Activated CD8-positive, alpha-beta memory T cell treated with anti-CD3 and anti-CD28 coated beads for 1 hour (primary cell): ENCODE measurements at places on chromosomes 2 and 18.

DNA sequence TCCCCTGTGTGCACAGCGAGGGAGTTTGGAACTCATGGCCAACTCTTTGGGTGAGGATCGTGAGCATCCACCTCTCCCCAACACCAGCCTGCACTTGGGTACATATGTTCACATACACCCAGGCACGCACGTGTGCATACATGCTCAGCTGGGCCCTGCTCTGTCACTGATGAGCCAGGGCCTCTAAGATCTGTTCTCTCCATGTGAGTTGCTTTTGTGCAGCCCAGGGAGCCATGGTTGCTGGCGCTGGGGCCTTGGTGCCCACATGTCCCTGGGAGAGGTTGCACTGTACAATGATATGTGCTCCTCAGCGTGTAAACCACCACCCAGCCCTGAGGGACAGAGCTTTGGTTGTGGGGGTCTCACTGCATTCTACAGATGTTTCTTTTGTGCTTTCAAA lies 44.1 kb downstream of the KLHL29 start:
- DNase-seq = no peak

DNA sequence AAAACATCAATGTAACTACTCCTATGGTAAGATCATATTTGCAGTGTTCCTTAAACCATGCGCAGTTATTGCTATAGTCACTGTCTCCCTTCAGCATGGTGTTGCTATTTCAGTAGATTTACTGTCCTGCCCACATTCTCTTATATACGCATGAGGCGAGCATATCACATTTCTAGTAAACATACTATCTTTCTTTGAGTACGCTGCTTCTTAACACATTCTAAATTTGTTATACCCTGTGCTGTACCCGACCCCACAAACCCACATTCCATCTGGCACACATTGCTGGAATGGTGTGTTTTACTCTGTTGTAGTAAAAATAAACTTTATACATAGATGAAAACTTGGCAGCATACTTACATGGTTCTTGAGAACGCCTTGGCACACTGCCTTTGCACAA lies 163.3 kb downstream of the QPCT start:
- no peak for DNase-seq

- DNase-seq = no peak
Observed at GRCh38 chr18:63105636-63106316, 213.8 kb downstream of the BCL2 start.

DNA sequence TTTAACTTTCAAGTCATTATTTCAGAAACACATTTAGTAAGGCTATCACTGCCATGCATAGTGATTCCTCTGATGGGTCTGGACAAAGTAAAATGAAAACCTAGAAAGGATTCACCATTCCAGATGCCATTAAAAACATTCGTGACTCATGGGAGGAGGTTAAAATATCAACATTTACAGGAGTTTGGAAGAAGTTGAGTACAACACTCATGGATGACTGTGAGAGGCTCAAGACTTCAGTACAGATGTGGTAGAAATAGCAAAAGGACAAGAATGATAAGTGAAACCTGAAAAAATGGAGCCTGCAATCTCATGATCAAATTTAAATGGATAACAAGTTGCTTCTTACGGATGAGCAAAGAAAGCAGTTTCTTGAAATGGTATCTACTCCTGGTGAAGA lies 5.8 kb upstream of the TWSG1 start:
- no peak for DNase-seq

- DNase-seq = no peak
Observed at GRCh38 chr2:239313776-239314175, 87.0 kb downstream of the HDAC4 start.

DNA sequence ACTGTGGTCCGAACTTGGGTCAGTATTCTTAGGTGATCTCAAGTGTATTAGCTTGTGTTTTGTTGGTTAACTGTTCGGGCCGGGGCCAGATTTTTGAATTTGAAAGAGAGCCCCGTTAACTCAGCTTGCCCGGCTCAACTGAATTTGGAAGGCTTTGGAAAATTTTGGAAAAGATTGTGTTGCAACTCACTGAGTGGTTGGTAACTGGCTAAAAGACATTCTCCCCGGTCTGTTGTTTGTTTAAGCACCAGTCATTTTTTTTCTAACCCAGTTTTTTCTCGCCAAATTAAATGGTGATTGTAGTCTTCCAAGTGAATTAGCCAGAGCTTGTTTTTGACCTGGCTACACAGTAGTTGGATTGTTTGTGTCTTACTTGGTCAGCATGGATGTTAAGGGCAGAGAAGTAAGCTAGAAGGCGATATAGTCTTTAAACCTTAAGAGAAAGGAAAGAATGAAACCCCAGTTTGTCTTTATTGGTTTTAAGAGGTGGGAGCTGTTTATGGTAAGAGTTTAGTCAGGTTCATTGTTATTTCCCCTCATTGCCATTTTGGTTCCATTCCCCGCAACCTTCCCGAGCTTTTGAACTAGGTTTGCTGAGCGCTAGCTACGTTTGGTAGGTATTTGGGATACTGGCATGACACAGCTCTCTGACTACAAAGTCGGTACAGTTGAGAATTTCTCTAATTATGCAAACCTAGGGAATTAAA lies 2.4 kb downstream of the MAP4K4 start:
- no peak for DNase-seq

- DNase-seq = no peak
Observed at GRCh38 chr2:217407362-217407761, 547.5 kb upstream of the TNP1 start.

DNA sequence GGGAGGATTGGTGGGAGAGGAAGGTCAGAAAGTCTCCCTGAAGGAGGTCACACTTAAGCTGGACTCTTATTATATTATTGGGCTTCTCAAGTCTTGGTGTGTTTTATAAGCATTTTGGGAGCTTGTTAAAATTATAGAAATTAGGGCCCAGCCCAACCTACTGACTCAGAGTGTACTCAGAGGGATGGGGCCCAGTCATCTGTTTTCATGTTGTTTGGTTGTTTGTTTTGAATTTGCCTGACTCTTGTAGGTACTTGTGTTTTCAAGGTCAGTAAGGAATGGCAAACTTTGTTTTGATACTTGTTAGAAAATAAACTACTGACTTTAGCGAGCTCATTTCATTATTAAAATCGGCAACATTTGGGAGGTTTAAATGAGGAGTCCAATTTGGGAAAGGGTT lies 152.0 kb downstream of the INSIG2 start:
- no peak for DNase-seq

- no peak for DNase-seq
Observed at GRCh38 chr2:18408638-18409037, 151.8 kb downstream of the RDH14 start.

DNA sequence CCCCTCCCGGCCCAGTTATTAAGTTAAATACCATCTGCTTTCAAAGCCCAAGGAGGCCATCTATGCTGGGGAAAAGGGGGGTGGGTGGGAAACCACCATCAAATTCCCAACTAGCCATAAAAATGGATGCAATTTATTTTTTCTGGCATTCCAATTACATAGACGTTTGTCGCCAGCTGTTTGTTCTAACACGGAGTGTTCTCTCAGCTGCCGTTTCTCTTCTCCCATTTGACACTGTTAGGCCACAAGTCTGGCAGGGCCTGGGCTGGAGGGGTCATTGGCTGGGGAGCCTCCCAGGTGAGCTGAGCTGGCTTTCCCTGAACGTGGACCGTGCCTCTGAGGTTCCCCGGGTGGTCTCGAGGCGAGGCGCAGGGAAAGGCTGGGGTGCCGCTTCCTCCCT lies 16.6 kb downstream of the ATOH8 start:
- no peak for DNase-seq

DNA sequence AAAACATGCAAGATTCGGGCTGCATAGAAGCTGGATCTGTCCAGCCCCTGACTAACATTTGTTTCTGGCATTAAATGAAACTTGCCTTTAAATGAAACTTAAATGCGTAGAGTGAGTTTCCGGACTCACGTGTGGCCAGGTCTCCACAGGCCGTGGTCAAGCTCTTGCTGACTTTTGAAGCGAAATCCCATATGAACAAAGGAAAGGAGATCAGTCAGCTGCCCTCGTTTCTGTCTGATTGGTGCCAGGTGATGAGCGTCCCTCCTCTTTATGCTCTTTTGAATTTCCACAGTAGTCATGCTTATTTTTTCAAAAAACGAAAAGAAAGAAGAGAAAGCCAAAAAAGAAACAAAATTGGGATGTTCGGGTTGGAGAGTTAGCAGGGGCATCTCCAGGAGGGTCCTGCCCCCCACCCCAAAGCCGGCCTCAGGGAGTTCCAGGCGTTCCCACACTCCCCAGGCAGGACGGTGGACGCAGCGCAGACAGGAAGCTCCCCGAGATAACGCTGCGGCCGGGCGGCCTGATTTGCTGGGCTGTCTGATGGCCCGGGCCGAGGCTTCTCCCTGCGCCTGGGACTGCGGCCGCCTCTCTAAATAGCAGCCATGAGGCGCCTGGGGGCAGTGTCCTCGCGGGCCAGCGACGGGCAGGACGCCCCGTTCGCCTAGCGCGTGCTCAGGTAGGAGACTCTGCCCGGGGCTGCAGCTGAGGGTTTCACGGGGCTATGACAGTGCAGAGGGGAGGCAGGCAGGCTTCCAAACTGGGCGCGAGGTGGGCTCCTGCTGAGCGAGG lies at the start of gene COLEC11:
Gene COLEC11, plus strand, starts transcription at position 620 of the 789 bp plus-strand sequence. CDS start 9,229 bp downstream, outside the sequence.
- DNase-seq = no peak

- no peak for DNase-seq
Observed at GRCh38 chr2:160062292-160063005, at the start of gene PLA2R1. TSS of gene PLA2R1 (minus strand) at chr2:160062615. CDS start at chr2:160062403, 212 bp downstream.

DNA sequence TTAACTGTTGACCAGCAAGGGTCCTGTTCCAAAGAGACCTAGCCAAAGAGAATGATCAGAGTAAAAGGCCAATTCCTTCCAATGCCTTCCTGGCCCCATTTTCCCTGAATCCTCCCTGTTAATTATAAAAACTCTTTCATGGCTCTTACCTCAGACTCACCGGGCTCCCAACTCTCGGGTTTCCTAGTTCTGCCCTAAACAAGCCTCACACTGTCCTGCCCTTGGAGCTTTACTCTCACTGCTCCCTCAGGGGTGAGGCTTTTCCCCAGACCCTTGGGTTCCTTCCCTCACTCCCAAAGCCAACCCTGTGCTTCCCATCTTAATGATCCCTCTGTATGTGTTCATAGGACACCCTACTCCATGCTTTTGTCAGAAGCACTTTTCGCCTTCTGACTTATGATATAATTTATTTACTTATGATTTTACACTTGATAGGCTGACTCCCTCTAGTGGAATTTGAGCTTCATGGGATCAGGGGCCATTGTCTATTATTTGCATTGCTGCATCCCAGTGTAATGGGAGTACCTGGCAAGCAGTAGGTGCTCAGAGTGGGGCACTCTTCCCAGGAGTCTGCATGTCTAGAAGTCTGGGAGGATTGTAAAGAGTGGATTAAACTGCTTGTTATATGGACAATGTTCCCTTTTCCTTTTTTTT lies 29.9 kb upstream of the ZNG1B start:
- no peak for DNase-seq

DNA sequence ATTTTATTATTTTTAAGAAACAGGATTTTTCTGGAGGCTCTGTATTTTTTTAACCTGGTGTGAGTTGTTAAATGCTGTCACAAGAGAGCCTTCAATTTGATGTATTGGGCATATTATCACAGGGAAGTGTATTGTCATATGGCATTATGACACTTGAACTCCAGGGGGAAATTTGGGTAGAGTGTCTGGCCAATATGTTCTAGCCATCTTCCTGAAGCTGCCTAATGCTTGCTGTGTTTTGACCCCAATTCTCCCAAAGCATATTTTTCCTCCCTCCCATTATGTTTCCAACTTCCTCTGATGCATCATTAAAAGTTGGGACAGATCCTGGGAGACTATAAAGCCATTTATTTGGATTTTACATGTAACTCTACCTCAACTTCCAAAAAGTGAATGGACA lies 214.1 kb upstream of the SESTD1 start:
- no peak for DNase-seq

GRCh38 chr2:61125123-61125710 lies 36.8 kb upstream of the C2orf74 start:
- DNase-seq = no peak

DNA sequence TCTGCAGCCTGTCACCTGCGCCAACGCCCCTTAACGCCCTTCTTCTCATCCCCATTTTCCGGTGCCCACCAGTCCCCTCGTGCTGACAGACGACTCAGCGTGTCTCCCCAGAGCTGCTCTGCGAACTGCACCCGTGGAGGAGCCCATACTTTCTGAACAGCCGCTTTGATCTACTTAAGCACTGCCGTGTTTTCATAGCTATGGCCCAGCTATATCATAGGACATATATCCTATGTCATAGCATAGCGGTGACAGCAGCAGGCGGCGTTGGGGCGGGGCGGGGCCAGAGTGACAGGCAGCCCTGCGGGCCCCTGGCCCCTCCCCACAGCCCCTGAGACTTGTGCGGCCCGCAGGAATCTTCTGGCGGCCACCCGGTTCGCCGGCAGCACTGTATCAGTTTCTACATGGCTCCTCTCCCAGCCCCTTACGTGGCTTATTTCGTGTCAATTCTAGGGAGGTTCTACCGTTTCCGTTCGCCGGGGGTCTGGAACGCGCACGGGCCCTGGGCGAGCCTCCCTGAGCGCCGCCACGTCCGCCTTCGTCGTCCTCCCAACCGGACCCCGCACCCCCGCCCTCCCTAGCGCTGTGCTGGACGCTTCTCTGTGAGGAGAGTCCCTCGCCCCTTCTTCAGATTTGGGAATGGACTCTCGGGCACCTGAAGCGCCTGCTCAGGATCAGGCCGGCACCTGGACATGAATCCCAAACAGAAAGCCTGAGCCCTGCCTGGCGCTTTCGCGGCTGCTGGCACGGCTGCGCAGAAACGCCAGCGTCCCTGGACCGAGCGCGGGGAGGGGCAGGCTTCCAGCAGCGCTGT lies 35.4 kb downstream of the PTPN18 start:
- no peak for DNase-seq

DNA sequence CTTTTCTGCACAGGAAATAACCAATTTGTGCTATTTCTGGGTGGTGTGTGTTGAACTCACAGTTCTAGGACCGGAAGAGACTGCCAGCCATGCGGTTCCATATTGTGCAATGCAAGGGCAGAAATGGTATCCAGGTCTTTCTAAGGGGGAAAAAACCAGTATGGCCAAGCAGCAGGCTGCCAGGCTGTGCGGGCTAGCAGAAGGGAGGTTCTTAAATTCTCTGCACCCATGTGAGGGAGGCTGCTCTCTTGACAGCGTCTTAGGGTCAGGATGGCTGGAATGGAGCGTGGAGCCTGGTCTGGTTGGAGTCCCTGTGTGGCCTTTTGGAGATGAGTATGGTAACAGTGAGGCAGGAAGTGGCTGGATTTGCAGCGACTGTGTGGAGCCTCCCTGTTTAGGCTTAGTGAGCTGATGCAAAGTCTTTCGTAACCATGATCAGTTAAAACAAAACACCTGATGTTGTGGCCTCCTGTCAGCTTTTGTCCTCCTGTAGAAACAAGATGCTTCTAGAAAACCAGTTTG lies 52.6 kb downstream of the NCK2 start:
- no peak for DNase-seq

- no peak for DNase-seq
Observed at GRCh38 chr2:1546023-1546591, 132.8 kb downstream of the TPO start.

- DNase-seq = no peak
Observed at GRCh38 chr2:59301466-59302402, 1060.6 kb upstream of the FANCL start.

GRCh38 chr2:239955087-239955988 lies 69.8 kb downstream of the NDUFA10 start:
- no peak for DNase-seq

GRCh38 chr2:69620870-69621269 lies 22.7 kb downstream of the AAK1 start:
- DNase-seq = no peak

GRCh38 chr2:180960982-180961381 lies 19.4 kb upstream of the UBE2E3 start:
- DNase-seq = no peak
